ENCODE measurements at places on chromosomes 6 and 20.
A peak's percentile ranks its signal among the peaks of the same experiment; 100 is the strongest.

DNA sequence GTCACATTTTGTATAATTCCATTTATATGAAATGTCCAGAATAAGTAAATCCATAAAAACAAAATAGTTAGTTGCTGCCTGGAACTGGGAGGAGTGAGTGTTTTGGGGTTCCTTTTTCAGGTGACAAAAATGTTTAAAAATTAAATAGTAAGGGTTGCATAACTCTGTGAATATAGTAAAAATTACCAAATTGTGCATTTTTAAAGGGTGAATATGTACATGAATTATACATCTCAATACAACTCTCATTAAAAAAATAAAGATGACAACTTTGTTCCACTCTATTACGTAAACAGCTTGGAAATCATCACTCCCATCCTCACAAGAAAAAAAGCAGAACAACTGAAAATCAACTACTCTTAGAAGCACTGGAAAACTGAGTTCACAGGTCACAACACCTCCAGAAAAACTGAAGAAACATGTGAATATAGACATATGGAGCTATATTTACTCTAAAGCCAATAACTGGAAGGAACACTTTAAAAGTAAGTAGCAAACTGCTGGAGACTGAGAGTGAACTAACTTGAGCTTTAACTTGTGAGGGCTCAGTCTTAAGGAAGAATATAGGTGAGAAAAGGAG is 40.0 kb downstream of the RANBP9 start:
- DNase-seq = no peak

DNA sequence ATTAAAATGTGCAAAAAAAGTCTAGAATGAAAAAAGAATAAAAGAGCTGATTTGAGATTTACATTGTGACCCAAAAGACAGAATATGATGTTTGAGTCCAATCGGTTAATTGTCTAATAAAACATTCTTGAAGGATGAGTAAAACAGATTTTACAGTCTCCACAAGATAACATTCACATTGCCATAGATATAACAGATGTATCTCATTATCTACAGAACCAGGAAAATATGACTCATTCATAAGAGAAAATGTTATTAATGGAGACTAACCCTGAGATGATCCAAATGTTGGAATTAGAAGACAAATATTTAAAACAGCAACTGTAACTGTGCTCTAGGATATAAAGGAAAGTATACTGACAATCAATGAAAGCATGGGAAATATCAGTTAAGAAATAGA is 141.7 kb downstream of the RFX6 start:
- DNase-seq = no peak

GRCh38 chr6:71766146-71766760 is 120.1 kb upstream of the RIMS1 start:
- DNase-seq = no peak

DNA sequence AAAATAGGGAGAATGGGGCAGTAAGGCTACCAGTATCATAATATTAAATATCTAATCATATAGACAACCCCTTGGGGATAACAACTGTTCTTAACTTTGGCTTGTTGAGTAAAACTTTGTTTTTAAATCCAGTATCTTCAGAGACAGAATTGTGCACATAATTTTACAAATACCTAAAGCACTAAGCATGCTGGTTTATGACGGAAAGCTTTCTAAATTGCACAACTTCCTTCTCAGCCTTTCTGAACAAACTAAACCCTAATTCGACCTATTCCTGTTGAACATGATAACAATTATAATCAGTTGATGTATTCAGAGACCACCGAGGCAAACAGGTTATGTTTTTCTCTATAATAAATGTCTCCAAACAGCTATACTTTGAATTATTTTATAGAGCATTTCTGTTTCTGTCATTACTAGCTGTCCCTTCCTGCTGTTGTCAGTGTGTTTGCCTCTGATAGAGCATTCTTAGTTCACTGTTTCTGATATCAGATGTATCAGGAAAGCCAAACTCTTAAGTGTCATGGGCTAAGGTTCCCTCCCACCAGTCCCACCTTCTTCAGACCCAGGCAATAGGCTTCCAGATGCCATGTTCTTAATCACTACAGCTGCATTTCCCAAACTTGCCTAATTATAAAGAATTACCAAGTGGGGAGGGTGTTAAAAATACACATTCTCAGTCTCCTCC is 8.7 kb downstream of the ZHX3 start:
- peak; percentile 26 for DNase-seq

- DNase-seq = no peak
Measured at GRCh38 chr6:166556336-166556735, 30.1 kb downstream of the RAMACL start.

DNA sequence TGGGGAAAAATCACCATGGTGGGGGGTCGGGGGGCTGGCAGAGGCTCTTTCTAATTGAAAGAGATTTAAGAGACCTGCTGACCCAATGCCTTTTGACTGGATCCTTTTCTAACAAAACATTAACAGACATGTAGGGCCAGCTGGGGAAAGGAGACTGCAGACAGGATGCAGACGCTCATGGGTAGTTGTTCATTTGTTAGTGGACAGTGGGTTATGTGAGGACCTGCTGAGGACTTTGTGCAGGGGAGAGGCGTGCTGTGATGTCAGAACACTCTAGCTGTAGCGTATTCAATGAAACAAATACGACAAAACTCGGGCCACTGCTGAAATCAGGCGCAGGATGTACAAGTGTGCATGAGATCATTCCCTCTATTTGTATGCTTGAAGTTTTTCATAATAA is 1.2 kb downstream of the IP6K3 start:
- DNase-seq = no peak

- no peak for DNase-seq
Measured at GRCh38 chr6:37495244-37495934, 4.3 kb downstream of the CCDC167 start.

GRCh38 chr6:72552938-72553337 is 68.9 kb upstream of the KCNQ5 start:
- DNase-seq = peak; percentile 17

GRCh38 chr20:35120012-35120701 is 27.0 kb downstream of the EDEM2 start:
- no peak for DNase-seq

DNA sequence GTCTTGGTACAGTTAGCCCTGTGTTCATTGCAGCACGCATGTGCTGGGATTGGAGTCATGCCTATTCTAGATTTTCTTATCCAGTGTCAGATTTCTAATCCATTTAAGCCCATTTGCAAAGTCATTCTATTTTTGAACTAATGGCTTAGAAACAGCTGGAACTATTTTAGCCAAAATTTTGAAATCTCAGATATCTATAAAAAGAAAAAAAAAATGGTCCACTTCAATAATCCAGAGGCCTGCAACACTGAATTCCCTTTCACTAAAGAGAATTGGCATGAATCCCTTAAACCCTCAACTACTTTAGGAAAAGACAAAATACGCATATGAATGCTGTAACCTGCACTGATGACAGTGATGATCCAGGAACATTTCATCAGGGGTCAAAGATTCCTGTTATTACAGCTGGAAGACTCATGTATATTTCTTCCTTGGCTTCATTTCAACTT is 1.5 kb downstream of the COL21A1 start:
- DNase-seq = peak; percentile 2

DNA sequence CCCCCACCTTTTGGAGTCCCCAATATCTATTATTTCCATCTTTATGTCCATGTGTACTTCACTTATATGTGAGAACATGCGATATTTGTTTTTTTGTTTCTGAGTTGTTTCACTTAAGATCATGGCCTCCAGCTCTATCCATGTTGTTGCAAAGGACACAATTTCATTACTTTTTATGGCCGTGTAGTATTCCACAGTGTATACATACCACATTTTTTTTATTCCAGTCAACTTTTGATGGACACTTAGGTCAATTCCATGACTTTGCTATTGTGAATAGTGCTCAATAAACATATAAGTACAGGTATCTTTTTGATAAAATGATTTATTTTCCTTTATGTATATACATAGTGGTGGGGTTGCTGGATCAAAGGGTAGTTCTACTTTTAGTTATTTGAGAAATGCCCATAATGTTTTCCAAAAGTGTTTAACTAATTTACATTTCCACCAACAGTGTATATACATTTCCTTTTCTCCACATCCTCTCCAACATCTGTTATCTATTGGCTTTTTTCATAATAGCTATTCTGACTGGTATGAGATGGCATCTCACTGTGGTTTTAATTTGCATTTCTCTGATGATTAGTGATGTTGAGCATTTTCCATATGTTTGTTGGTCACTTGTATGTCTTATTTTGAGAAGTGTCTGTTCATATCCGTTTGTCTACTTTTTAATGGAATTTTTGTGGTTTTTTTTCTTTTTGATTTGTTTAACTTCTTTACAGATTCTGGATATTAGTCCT is 34.0 kb upstream of the COL10A1 start:
- no peak for DNase-seq

- no peak for DNase-seq
Measured at GRCh38 chr6:39524007-39524406, 201.2 kb downstream of the KIF6 start.

DNA sequence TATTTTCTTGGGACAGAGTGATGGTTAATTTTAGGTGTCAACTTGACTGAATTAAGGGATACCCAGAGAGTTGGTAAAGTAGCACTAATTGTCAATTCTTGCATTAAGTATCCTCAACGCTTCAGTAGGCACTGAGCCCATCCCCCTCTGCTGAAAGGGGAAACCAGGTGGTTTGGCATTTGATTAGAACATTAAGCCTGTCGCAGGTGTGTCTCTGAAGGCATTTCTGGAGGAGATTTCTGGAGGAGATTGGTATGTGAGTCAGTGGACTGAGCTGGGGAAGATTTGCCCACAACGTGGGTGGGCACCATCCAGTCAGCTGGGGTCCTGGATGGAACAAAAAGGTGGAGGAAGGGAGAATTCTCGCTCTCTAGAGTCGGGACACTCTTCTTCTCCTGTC is 119.8 kb downstream of the RFX6 start:
- DNase-seq = no peak

DNA sequence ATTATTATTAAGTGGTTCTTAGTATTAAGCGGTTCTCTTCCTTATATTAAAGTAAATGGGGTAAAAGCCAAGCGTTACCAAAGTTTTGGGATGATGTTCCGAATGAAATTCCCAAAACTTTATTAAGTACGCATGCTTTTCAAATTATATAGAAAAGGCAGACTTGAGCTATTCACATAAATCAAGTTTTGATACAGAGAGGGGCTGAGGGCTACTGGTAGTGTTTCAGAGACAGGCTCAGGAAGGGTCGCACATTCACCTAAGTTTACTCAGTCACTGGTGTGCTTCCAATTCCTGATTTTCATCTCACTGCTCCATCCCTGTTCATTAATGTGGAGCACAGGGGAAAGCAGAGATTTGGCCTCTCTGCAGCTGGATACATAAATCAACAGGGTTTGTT is 652.2 kb downstream of the QKI start:
- no peak for DNase-seq

GRCh38 chr6:105626295-105627158 is 223.6 kb upstream of the PREP start:
- DNase-seq = no peak
